ENCODE measurements at places on chromosomes 13 and 19.

DNA sequence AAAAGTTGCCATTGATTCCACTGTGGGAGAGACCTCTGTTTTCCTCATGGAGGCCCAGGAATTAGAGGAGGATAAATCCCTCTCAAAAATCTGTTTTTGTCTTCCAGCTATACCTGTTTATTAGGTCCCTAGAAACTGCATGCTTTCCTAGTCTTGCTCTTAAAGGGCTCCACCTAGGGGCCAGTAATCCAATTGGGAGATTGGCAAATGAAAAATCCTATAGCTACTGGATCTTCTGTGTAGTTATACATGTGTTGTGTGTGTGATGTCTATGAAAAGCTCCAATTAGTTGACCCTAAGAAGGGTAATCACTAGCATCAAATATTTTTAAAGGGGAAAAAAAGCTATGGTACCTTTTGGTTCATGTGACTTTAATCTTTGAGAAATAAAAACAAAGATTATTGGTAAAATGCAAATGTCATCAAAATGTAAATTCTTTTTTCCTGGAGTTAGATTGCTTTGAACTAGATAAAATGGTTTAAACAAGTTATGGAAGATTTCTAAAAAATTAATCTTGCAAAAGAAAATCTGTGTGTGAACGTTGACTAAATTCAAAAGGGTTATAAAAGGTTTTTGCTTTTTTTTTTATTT is 63.4 kb upstream of the C1QTNF9B start:
- no peak for DNase-seq

- no peak for DNase-seq
Measured at GRCh38 chr19:47404334-47405196, 14.8 kb downstream of the MEIS3 start.

- no peak for DNase-seq
Measured at GRCh38 chr19:40521276-40521675, 54.5 kb downstream of the SPTBN4 start.

DNA sequence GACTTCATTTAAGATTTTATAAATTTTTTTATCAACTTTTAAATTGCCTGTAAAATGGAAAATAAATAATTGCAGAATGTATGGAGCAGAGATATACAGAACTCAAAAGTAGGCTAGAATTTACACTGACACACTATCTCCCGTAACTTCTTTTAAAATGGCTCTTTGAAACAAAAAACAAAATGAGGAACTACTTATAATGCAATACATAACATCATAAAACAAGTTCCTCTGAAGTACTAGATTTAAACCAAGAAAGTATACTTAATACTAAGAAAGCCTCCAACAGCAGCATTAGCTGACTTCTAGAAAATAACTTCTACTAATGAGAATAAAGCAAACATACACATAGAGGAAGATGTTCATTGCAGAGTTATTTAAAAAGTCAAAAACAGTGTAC is 17.0 kb downstream of the RBM26 start:
- no peak for DNase-seq

DNA sequence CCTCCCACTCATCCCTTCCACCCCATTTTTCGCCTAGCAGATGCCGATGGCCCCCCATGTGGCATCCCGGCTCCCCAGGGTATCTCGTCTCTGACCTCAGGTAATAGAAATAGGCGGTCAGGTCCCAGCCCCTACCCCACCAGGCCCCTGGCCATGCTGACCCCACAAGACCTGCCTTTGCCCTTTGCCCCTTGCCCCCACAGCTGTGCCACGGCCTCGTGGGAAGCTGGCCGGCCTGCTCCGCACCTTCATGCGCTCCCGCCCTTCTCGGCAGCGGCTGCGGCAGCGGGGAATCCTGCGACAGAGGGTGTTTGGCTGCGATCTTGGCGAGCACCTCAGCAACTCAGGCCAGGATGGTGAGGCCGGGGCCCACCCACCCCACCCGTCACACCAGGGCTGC is 5.4 kb downstream of the ARHGAP33 start:
- DNase-seq, result no peak

DNA sequence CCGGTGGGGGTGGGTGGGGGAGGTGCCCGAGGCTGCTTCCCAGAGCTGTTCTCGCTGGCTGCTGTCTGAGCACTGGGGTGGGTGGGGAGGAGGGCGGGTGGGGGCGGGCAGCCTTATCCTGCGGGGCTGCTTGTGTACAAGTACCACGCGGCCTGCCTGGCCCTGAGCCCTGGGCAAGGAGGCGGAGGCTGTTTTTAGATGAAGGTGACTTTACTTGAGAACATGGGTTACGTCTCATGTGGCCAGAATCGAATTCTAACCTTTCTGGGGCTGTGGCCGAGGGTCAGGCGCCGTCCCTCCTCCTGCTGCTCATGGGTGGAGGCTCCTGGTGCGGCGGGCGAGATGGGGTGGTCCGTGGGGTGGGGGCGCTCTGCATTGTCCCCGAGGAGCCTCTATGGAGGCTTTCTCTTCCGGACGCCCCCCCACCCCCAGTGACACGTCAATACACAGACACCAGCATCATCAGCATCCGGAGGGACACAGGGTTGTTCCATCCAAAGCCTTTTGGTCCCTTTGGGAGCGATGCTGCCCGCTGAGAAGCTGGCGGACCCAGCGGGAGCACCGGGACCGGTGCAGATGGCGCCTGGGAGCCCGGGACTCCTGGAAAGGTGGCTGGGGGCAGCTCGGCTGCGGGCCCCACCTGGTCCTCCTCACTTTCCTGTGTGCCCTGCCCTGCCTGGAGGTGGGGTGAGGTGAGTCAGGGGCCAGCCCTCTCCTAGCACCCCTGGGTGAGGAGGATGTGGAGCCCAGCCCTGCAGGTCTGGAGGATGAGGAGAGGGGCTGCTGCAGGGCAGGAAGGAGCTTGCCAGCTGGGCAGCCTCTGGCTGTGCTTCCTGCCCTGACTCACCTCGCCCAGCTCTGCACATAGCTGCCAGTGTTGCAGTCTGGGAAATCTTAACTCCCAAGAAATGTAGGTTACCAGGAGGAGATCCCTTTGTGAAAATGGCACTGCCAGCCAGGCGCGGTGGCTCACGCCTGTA is 3.4 kb downstream of the BSG start:
- peak; percentile 48 for DNase-seq

- DNase-seq, result peak; percentile 49
Measured at GRCh38 chr19:46746281-46747057, at the start of gene STRN4. STRN4 (minus strand) TSS chr19:46746450; CDS start chr19:46746430, 20 bp downstream.

DNA sequence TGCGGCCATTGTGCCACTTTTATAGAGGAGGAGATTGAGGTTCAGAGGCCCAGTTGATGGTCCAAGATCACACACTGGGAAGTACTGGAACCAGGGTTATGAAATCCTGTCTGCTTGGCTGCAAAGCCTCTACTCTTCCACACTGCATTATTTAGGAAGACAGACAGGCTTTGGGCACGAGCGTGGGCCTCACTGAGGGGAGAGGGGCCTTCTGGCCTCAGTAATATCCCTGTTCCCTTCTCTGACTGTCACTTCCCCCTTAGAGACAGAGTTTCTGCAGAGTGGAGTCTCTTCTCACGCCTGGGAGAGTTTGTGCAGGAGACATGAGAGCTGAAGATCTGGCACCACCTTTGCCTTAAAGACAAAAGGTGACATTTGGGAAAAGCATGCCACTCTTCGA is 49.0 kb upstream of the PNMA8B start:
- no peak for DNase-seq

DNA sequence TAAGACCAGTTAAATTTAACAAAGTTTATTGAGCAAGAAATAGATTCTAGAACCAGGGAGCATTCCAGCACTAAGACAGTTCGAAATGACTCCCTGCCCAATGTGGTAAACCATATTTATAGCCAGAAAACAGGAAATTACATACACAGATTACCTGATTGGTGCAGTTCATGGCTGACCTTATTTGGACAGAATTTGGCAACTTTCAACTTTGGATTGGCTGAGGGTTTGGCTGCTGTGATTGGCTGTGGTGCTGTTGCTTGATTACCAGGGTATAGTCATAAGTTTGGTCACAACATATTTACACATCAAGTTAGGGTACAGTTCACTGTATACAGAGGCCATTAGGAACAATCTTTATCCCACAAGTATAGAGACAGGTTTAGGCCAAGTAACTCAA is 984.8 kb upstream of the MIR17HG start:
- DNase-seq, result no peak

GRCh38 chr13:26628706-26629105 is 71.2 kb downstream of the WASF3 start:
- no peak for DNase-seq

GRCh38 chr19:51079481-51080110 is 3.1 kb downstream of the KLK14 start:
- no peak for DNase-seq

GRCh38 chr13:43388282-43389034 is 365.1 kb downstream of the DNAJC15 start:
- no peak for DNase-seq

- no peak for DNase-seq
Measured at GRCh38 chr13:68050761-68051160, 820.6 kb upstream of the PCDH9 start.
